ENCODE measurements at places on chromosomes 11 and 22.
A peak's percentile ranks its signal among the peaks of the same experiment; 100 is the strongest.

DNA sequence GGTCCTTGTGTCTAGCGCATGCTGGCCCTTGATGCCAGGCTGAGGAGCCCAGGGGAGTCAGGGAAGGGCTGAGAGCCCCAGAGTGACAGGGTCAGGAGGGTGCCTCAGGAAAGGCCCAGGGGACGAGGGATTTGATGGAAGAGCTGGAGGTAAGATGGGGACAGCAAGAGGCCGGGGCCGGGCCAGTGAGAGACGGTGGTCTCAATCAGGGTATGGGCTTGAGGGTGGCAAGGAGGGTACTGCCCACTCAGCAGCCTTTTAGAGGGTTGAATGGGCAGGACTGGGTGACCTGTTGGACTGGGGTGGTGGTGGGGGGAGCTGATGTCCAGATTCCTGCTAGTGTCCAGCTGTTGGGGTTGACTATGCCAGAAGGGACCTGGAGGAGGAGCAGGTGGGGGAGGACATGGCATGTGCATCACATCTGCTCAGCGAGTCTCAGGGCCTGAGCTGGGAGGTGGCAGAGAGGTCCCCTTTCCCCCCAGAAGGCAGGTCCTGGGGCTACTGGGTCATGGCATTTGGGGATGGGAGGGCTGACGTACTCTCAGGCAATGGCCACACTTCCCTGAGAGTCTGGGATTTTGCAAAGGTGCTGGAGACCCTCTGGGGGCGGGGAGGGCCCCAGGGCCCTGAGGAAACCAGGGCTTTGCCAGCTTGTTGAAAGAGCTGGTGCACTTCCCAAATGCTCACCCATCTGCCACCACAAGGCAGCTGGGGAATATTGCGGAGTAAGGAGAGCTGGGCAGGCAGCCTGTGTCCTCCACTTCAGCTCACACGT lies 18.4 kb downstream of the MYO7A start:
- DNase-seq: no peak

GRCh38 chr11:62875698-62876478 lies 4.8 kb upstream of the SLC3A2 start:
- no peak for DNase-seq

DNA sequence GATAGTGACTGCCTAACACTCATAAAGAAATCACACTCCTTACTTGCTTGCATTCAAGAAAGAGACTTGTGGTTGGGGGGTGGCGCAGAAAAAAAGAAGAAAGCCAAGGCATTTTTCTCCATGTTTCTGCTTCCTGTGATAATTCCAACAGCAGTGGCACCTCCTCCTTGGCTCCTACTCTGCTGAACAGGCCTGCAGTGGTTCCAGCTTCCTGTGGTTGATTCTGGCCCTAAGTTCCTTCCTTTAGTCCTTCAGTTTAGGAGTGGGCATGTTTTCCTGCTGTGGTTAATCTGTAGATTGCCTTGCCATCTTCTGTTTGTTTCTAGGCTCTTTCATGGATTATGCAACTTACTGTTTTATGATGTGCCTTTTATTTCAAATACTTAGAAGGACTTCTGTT lies 940.4 kb downstream of the DLG2 start:
- no peak for DNase-seq

DNA sequence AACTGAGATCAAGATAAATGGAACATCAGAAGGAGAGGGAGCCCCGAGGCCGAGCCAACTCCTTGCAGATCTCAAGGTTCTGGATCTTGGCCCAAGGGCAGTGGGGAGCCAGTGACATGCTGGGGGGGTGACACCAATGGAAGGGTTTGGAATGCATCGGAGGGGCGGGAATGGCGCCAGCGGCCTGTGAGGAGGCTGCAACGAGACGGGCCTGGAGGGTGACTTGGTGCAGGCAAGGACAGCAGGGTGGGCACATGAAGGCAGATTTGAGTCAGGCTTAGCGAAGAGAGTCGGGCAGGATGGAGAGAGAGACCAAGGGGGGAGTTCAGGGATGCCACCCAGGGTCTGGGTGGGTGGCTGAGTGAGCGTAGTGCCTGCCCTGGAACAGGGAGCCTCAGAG lies 23.2 kb downstream of the ELFN2 start:
- DNase-seq: no peak

DNA sequence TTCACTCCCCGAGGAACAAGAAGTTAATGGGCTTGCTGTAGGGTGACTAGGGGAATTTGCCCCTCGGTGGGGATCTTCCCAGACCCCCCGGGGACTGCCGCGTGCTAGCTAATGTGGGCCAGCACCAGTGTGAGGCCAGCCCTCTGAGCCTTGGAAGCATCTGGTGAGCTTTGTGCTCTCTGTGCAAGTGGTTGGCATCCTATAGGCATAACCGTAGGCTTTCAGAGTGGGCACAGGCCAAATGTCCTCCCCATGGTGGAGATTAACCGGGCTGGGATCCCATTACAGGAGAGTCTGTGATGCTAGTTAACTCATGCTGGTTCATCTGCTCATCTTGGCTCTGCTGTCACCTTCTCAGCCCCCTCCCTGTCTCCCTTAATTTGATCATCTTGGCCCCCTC lies 125.7 kb downstream of the TRIM29 start:
- DNase-seq: no peak

DNA sequence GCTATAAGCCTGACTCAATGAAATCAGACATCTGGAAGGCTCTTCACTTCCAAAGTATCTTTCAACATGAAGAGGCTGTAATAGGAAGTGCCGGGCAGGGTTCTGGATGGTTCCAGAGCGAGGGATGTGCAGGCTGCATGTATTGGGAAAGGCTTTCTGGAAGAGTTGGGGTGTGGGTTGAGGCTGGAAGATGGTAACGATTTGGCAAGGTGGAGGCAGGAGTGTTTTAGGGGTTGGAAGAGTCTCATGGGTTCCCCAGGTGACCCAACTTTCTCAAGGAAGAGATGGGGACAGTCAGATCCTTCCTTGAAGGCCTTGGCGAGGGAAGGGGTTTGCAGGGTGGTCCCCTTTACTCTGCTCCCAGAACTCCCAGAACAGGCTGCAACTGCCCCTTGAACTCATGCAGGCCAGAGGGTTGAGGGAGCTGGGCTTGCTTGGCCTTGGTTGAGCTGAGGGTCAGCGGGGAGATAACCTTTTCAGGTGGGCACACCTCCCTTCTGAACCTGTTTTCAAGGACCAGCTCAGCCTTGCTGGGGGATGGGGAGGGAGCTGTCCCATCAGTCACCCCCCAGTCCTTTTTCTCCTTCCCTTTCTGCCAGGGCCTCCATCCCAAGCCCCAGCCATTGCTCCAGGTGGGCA lies 9.4 kb upstream of the POU2F3 start:
- DNase-seq: no peak

GRCh38 chr22:20728523-20729190 lies 45.3 kb upstream of the SERPIND1 start:
- no peak for DNase-seq

- no peak for DNase-seq
Measured at GRCh38 chr11:64570341-64570740, 20.7 kb upstream of the SLC22A12 start.

DNA sequence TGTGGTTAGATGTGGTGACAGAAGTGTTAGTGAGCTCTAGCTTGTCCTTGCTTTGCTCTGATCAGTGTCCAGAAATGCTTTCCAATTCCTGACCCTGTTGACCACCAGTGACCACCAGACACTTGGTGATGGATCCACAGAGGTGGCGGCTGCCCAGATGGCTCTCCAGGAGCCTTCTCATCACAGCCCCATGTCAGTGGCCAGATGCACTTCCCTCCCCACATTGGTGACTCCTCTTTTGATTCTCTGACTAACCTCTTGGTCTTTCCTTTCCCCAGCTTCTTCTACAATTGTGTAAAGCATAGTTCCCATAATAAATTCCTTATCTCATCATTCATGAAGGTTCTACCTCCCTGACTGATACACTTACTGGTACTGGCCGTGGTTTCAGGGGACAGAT lies 40.1 kb upstream of the CXCR5 start:
- no peak for DNase-seq

DNA sequence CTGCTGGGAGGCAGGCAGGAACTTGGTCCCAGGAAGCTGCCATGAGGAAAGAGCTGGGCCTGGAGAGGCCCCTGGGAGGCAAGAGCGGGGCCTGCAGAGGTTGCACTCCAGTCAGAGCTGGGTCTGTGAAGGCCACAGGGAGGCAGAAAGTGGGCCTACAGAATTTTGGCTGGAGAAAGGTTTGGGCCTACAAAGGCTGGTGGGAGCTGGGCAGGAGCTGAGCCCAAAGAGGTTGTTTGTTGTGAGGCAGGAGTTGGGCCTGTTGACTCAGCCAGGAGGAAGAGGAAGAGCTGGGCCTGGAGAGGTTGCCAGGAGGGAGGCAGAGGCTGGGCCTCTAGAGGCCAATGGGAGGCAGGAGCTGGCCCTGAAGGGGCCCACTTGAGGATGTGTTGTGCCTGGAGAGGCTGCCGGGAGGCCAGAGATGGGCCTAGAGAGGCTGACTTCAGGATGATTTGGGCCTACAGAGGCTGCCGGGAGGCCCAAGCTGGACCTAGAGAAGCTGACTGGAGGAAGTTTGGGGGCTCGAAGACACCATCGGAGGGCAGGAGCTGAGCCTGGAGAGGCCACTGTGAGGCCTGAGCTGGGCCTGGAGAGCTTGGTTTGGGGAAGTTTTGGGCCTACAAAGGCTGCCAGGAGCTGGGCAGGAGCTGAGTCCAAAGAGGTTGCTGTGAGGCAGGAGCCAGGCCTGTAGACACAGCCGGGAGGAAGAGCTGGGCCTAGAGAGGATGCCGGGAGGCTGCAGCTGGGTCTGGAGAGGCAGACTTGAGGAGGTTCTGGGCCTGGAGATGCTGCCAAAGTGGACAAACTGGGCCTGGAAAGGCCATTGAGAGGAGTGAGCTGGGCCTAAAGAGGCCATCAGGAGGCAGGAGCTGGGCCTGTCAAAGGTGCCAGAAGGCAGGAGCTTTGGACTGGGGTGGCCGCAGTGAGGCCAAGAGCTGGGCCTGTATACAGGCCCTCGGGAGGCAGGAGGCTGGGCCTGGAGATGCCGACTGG lies 40.7 kb downstream of the OR4C45 start:
- DNase-seq: no peak

DNA sequence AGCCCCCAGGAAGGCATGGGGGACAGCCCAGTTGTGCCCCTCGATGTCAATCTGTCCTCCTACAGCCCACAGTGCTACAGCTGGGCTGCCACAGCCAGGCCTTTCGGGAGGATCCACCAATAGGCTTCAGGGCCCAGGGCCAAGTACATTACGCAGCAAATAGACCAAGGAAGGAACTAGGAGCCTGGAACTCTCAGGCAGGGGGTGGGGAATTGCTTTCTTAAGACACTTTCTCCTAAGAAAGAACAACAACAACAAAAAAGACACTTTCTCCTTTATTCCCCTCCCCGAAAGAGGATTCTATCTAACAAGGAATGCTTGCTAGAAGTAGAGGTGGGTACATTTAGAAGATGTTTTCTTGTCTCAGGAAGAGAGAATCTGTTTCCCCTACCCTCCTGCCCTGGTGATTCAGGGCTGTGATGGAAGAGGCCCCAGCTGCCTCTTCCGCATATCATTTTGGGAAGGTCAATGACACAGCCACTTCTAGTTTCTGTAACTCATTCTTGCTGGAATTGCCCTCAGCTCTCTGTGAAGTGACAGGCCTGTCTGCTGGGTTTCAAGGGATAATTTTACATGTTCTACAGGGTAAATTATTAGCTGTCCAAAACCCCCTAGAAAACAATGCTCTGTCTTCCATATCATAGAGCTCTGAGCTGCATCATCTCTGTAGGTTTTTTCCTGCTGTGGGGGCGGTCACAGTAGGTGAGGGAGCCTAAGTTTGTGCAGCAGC lies 6.0 kb upstream of the MALAT1 start:
- DNase-seq: no peak

GRCh38 chr11:521177-521688 lies 14.1 kb downstream of the HRAS start:
- DNase-seq: no peak

- no peak for DNase-seq
Measured at GRCh38 chr11:24661331-24661730, 164.5 kb downstream of the LUZP2 start.

GRCh38 chr11:34859496-34859895 lies 56.7 kb downstream of the APIP start:
- no peak for DNase-seq

- DNase-seq: no peak
Measured at GRCh38 chr11:70509476-70509875, 111.1 kb downstream of the CTTN start.

DNA sequence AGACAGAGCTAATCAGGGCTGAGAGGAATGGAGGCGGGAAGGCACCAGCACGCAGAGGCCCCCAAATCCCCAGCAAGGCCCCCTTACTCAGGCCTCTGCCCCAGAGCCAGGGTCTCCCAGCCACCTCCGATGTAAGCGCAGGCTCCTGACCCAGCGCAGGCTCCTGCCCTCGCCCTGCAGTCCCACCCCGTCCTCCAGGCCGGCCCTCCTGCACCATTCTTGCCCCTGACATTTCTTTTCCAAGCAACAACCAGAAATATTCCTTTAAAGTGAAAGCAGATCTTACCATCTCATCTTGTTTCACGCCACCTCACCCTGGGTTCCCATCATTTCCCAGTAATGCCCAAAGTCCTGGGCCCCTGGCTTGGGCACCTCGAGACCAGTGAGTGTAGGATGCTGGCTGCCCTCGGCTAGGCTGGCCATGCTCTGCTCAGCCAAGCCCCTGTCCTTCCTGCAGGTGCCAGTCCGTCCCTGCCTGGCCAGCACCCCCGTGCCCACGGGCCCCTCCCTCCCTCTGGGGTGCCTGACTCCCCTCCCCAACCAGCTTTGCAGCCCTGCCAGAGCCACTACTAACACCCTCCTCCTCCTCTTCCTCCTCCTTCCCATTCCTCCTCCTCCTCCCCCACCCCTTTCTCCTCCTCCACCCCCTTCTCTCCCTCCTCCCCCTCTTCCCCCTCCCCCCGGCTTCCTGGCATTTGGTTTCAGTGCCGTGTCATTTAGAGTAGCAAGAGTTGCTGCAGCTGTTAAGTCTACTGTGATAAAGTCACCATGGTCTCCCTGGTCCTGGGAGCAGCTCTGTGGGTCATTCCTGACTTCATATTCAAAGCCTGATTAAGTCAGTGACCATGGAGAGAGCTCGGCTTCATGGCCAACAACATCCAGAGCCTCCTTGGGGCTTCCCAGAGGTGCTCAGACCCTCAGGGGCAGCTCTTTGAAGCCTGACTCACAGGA lies 78.7 kb downstream of the PIWIL3 start:
- no peak for DNase-seq

DNA sequence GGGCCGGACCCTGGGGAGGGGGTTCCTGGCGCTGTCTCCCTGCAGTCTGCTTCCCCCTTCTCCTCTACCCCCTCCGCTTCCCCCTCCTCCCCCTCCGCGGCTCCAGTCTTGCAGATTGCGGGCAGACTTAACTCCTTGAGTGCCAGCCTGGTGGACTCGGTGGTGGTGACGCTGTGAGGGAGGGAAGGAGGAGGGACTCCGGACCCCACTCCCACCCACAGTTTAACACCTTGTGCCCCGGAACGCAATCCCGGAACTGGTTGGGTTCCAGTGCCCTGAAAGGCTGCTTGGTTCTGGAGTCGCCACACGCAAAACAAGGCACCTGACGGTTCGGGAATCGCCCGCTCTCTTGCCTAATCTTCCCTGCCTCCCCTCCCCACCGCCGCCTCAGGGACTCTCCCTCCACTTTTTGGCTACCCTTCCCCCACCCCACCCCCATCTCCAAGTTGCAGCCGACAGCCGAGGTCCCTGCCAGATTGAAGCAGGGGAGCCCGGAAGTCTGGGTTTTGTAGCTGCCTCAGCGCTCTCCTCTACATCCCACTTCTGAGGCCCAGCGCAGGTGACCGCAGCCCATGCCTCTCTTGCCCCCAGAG lies 3.9 kb upstream of the BCL9L start:
- DNase-seq: peak; percentile 81

GRCh38 chr22:20825624-20826023 lies 33.0 kb downstream of the PI4KA start:
- no peak for DNase-seq
